ENCODE measurements at places on chromosomes 3 and 15. TPM values are rescaled to one million over a fixed set of nuclear protein-coding genes. Genes with fewer than 3 reads are reported as not detected.

The AADACL2 gene
- not detected for polyA plus RNA-seq

The REC114 gene
- not detected for polyA plus RNA-seq

GRCh38 chr15:101122266-101122665, 129.6 kb downstream of the CHSY1 start:
- no peak for DNase-seq

GRCh38 chr15:51186891-51187290, 92.2 kb upstream of the TNFAIP8L3 start:
- DNase-seq, result no peak

DNA sequence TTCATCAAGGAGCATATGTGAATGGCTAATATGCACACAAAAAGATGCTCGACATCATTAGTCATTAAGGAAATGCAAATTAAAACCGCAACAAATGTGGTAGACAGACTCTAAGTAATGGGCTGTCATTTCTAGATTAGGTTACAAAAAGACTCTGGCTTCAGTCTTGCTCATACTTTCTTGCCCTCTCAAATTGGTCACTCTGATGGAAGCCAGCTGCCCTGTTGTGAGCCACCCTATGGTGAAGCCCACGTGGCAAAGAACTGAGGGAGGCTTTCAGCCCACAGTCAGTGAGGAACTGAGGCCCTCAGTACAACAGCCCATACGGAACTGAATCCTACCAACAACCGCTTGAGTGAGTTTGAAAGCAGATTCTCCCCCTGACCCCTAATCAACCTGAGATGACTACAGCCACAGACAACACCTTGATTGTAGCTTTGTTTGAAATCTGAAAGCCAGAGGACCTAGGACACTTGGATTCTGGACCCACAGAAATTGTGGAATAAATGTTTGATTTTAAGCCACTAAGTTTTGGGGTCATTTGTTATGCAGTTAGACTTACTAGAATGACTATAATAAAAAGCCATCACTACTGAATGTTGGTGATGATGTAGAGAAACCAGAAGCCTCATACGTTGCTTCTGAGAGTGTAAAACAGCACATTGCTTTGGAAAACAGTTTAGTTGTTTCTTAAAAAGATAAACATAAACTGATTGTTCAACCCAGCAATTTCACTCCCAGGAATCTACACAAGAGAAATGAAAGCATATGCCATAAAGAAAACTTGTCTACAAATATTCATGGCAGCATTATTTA, 45.7 kb downstream of the EHHADH start:
- no peak for DNase-seq
